NCI-H1092 (cell line): ENCODE measurements at places on chromosomes 3 and 15.

GRCh38 chr3:160973067-160973809, 131.9 kb downstream of the B3GALNT1 start:
- DNase-seq, result no peak

- no peak for DNase-seq
These were observed 1.1 kb downstream of the KIF15 start for GRCh38 chr3:44762690-44763089.

GRCh38 chr3:52441091-52441771, 3.7 kb downstream of the SEMA3G start:
- DNase-seq, result no peak

- DNase-seq, result no peak
These were observed 53.5 kb upstream of the CCDC54 start for GRCh38 chr3:107323723-107324122.

DNA sequence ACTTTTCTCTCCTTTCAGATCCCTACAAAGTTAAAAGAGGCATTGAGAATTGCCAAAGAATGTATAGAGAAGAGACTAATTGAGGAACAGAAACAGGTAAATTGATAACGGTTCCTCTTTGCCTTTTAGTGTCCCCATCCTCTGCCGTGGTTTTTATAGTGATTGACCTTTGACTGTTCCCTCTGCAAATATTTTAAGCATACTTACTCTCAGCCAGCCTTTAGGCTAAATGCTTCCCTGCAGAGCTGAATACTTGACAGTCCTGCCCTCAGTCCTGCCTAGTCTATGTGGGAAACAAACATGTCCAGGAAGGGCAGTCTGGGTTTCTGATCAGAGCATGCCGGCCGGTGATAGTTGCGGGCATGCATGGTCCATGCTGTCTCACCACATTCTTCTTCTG, 24.7 kb downstream of the PDHB start:
- DNase-seq, result no peak

DNA sequence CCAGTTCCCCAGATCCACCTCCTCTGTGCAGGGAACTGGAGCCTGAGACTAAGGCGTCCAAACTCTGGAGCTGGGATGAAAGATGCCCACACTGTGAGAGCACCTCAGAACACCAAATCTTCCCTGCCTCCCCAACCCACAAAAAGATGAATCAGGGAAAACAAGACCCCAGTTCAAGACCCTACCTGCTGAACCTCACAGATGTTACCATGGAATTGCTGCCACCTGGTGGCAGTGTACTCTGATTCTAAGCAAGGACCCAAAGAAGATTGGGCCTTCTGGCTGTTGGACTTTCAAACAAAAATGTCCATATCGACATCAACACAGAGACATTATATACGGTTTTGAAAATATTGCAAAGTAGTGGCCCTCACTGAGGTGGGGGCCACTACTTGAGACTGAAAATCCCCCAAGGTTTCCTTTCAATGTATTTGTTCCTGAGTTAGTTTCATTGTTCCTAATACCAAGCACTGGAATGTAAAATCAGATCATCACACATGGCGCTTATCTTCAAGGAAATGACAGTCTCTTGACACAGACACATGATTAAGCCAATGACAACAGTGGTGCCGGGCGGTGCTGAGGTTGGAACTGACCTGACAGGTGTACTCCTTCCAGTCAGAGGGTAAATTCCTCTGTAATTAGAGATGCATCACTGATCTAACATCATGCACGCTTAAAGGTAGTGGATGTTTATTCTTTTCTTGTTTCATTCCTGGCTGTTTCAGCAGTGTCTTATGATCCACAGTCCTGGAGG, 67.6 kb downstream of the SLC6A11 start:
- no peak for DNase-seq

DNA sequence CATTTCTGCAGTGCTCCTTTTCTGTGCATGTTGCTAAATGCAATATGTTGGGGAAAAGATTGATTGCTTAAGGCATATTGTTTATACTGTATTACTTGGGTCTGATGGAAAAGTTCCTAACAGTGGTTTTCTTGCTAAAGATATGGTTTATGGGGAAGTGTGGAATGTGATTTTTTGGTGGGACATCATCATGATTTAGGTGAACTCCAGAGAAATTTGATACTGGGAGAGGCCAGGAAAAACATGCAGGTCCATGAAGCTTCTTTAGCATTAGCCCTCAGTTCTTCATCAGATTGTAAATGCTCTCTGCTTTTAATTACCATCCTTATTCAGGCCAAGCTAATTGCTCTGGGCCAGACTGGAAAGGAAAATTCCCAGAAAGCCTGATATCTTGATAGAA, 147.5 kb downstream of the LRTM1 start:
- DNase-seq, result no peak

DNA sequence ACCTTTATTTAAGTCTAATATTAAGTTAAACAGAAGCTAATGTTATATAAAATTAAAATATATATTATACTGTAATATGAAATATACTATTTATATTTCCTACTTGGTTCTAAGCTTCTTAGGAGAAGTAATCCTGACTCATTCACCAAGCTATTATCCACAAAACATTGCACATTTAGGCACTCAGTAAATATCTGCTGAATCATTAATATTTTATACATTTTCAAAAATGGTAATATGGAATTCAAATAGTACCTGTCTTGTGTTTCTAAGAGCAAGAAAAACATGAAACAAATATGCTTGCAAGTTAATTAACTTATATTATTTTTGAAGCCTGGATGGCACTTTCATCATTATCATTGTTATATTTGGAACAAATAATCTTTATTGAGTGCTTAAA, 153.0 kb upstream of the CNTN4 start:
- no peak for DNase-seq

GRCh38 chr3:153443961-153444360, 281.9 kb downstream of the RAP2B start:
- no peak for DNase-seq

DNA sequence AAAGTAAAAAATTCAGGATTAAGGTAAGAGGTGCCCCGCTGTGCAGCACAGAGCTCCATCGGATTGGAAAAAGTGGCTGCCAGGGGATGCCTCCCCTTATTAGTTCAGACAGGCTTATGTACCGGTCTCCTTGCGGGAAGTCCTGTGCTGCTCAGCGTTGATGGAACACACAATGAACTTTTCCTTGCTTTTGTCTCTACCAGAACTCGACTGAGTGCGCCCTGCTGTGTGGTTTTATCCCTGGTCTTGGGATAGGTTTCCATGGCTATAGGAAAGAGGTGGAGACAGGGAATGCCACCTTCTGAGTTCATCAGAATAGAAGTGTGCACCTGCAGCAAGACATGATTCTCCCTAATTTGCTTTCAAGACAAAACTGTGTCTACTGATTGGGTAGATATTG, 745.9 kb upstream of the CFAP20DC start:
- DNase-seq, result no peak

DNA sequence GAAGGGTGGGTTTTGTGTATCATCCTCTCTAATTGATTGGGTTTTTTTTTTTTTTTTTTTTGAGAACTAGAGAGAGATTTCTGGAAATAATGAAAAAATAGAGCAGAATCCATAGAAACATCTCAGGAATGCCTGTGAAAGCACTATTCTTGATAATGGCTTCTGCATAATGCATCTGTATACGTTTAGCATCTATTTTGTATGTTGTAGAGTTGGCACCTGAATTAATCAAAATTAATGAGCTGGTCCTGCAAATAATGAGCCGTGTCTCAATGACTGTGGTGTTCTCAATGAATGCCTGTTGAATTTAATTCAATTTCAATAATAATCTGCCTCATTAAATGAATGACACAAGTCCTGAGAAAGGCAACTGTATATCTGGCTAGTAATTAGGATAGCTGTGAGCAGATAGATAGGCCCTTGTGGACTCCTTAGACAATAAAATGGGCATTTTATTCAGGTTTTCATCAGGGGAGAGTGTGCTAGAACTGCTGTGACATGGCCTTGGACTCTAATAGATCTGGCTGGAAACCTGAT, 70.5 kb upstream of the WDR72 start:
- no peak for DNase-seq

DNA sequence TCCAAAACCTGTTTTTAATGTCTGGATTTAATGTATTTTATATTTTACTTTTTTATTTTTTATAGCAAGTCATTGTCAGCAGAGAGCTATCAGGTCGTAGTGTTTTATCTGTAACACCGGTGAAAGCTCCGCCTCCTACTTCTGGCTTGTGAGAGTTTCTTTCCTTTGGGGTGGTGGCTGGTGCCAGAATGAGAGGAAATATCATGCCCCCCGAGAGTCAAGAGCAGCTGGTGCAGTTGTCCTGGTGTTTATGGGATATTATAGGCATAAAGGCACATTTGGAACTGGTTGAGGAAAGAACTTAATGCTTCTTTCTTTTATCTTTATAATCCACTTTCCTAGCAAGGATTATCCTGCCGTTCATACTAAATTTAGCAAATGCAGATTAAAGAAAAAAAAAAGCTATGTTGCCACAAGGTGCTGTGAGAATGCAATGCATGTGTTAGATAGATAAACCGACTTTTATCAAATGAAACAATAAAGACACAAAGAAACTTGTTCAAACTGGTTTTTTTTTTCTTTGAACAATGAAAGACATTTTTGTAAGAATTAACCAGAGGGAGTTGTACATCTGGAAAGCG, 260.1 kb upstream of the PLSCR5 start:
- DNase-seq, result no peak

DNA sequence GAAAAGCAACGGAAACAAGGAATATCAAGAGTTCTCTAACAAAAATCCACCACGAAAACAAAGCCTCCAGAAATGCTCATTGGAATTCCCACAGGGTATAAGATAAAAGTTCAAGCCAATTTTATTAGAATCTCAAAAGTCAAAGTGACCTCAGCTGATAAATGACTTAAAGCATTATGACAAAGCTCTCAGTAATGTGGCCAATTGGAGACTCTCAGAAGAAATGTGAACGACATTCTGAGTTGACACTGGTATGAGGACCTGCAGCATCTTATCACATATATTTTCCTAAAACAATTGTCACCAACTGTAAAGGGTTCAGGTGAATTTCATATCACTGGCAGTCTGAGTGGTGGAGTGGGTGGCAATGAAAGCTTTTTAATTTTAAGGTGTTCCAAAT, 199.1 kb downstream of the FOXP1 start:
- DNase-seq, result no peak

DNA sequence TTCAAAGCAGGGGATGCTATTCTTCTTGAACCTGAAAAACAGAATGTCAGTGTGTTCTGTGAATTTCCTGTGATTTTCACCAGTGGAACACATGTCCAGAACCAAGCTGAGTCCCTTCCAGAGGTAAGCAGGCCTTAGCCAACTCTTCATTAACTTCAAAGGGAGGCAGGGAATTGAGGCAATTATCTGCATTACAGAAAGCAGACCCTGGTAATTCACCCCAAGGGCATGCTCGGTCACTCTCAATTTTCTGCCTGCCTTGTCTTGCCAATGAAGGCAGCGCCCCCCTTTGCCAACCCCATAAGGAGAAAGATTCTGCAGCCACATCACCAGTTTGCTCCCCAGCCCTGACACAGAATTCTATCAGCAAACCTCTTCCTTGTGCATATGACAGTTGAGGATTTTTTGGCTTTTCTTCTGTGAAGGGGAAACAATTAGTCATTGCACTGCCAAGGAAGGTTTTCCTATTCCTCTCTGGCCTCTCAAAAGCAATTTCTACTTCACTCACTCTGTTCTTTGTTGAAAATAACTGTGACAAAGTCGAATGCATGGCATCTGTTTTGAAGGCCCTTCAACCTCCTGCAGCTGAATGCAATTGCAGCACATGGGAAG, 85.3 kb downstream of the HHLA2 start:
- no peak for DNase-seq

GRCh38 chr3:142355692-142356091, 92.1 kb downstream of the XRN1 start:
- DNase-seq, result no peak

DNA sequence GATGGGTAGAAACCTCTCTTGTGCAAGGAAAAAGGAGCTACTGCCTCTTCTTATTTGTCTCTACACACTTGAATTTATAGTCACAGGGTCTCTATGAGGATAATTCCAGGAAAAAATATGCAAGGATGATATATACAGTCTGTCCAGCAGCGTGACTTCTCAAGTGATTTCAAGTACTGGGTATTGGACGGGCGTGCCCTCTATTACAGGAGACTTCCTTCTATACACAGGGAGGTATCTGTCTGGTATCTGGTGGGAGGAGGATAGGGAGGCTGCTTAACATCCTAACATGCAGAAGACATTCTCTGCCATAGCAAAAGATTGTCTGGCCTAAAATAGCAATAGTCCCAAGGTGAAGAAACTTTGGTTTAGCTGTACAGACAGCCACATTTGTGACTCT, 146.1 kb downstream of the TPRG1 start:
- DNase-seq, result no peak

GRCh38 chr3:23283625-23284024, 80.5 kb downstream of the UBE2E2 start:
- no peak for DNase-seq
